ENCODE measurements at places on chromosomes 1 and 21.

- no peak for DNase-seq
Observed at GRCh38 chr1:81513796-81514354, 286.9 kb upstream of the ADGRL2 start.

DNA sequence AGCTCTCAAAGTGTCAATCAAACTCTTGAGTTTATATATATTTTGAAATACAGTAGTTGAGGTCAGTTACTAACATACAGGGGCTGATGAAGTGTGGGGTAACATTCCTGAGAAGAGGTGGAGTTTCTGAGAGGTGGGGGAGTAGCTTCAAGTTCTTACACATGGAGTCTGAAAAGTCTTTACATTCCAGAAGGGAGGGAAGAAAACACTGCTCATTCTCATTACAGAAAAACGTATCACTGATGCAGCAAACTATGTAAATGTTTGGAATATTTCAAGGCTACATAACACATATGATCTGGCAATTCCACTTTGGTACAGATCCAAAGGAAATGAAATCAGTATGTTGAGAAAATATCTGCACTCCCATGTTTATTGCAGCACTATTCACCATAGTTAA lies 1065.8 kb upstream of the B3GALT2 start:
- no peak for DNase-seq

- no peak for DNase-seq
Observed at GRCh38 chr1:19308509-19308907, 3.4 kb downstream of the AKR7A2 start.

DNA sequence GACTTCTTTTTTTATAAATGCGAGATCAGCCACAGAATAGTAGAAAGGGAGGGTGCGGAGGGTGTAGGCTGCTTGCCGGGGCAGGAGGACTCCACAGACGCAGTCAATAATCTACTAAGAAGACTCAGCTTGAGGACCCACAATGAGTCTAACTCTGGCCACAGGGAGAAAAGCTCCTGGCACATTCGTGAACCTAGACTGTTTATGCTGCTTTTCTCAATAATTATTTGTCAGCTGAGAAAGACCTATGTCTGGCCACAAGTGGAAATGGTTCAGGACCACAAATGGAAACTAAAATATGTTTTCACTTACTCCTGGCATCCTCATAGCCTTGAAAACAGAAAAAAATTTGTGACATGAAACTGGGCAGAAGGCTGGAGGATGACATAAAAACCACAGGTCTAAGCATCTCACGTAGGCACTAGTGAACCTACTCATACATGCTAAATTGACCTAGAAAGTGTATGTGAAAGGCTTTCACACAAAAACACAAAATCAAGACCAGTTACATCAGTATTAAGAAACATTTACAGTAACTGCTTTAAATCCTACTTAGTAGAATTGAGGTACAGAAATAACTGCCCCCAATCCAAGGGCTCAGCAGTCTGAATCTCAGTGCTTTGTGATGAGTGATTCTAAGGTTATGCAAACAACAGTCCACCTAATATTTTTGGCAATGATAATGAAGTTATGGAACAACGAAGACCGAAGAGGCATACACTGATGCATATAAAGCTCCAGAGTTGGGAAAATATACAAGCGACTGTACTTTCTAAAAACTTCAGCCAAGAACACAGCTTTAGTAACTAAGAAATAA lies 159.5 kb downstream of the SLC45A1 start:
- DNase-seq: no peak

DNA sequence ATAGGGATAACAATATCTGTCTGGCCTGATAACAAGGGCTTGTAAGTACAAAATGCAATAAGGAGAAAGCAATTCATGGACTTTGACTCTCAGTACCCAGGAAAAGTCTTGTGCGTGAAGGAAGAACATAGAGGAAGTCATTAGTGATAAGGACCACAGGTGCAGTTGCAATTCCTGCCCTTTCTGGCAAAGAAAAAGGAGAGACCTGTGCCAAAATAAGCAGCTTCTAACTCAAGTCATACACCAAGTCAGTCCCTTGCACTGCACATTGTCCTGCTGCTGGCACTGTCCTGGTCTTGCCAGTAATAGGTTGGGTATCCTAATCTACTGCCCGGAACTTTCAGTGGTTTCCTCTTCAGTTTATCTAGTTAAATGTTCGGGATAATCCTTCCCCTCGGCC lies 14.8 kb upstream of the SOD1 start:
- no peak for DNase-seq

- no peak for DNase-seq
Observed at GRCh38 chr1:151986501-151987190, 7.0 kb downstream of the S100A10 start.

DNA sequence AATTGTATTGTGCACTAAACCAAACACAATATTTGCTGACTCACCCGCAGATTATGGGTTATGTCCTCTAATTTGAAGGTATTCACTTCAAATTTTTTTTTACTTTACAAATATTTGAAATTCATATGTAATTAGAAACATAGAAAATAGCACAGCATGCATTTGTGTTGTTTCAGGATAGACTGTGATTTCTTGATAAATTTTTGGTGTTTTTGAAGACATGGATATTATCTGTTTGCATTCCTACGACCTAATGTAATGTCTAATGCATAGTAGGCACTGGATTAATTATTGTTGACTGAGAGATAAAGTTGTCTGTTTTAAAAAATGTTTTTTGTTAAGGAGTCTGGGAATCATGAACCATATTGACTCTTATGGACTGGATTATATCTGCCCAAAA lies 850.2 kb downstream of the BRINP3 start:
- DNase-seq: no peak

DNA sequence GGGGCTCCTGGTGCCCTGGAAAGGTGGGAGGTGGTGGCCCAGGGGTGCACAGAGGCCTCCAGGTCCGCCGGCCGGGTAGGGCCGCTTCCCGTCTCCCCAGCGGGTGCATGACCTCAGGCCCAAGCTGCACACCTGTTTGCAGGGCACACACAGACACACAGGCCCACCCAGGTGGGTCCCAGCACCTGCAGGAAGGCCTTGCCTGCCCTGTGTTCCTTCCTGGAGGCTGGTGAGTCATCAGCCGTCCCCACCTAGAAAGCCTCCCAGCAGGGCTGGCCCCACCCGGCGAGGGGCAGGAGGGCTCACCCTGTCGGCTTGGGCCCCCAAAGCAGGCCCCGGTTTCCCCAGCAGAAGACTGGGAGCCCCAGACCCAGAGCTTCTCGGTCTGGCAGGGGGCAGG lies 23.6 kb upstream of the TTLL10 start:
- DNase-seq: no peak

- no peak for DNase-seq
Observed at GRCh38 chr1:46815133-46815532, 16.3 kb downstream of the CYP4B1 start.

- DNase-seq: no peak
Observed at GRCh38 chr1:5921671-5922070, 70.6 kb downstream of the NPHP4 start.

GRCh38 chr1:13619909-13620308 lies 36.3 kb downstream of the PDPN start:
- no peak for DNase-seq

DNA sequence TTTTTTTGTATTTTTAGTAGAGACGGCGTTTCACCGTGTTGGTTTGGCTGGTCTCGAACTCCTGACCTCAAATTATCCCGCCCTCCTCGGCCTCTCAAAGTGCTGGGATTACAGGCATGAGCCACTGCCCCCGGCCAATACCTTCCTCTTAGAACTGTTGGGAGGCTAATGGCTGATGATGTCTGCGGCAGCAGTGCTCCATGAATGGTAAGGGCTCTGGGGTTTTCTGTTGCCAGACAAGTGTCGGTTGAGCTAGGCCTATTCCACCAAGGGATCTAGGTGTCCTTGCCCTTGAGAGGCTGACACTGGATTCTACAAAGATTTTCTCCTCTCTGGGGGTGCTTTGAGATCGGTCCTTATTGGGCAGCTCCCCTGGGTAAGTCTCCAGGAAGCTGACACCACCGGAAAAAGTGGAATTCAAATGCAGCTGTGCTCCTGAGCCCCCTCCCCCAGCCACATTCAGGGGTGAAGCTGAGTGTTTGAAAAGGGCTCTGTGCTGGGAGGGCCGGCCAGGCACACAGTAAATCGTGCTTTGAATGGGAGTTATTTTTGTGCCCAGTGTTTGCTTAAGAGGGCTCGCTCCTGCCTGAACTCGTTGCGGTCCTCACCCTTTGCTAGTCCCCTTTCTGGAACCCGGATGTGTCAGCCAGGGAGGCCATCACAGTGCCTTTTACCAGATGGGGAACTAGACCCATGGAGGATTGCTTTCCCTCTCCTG lies 5.2 kb downstream of the SOX13 start:
- DNase-seq: no peak

DNA sequence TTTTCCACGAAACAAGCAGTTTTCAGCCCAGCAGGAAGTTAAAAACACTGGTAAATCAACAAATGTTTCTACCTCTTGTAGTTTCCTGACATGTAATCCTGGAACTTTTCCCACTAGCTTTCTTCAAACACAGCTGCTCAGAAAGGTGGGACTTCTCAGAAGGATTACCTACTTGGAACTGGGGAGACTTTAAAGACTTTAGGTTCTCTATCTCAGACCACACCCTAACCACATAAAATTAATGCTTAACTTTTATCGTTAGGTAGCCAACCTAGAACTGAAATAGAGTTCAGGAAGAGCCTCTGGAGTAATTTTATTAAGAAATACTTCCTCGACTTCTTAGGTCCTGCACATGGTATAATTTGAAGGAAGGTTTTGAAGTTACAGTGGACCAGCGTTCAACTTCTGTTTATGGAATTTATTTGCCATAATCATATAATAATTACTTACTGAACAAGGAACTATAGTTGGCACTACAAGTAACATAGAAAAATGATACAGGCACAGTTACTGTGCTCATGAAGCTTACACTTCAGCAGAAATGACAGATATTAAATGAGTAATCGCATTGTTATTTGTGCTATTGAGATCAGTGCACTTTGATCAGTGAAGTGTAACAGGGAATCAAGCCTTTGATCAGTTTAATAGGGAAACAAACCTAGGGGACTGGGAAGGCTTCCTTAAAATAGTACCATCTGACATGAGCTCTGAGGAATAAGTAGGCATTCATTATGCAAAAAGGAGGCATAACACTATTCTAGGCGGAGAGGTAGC lies at the start of gene BCL2L15:
Gene BCL2L15, minus strand, starts transcription at position 180 of the 774 bp plus-strand sequence. CDS start 206 bp downstream, outside the sequence.
- no peak for DNase-seq

DNA sequence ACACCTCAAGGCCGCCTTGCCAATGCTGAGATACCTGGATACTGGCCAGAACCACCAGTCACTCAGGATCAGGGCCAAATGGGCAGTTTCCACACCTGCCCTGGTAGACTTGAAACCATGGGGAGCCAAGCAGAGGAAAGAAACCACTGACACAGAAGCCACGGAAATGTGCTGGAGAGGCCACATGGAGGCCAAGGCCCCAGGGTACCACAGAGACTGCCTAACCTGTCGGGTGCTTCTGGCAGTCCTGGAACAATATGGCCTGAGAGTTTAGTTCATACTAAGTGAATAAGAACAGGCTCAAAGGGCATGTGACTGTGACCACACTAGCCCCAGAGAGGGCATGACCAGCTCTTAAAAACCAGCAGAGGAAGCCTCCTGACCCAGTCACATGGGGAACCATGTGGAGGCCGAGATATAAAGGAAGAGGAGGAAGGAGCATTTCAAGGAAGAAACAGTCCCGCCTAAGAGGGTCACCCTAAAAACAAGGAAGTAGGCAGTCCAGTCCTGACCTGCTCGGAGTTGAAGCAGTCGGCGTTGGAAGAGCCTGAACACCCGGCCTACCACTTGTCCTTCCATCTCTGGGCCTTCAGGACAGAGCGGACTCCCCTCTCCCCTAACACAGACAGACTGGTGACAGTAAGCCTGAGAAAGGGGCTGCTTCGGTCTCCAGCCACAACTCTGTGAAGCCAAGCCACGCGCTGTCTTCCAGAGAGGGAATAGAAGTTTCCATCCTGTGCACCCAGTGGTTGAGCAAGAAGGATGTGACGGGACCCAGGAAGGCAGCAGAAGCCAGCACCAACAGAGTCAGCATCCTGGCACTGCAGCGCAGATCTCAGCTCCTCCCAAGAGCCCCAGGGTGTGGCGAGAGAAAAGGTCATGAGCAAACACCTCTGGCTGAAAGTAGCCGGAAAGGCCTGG lies at the start of gene DENND2D:
Gene DENND2D, minus strand, starts transcription at position 766 of the 921 bp plus-strand sequence. Its CDS starts 187 bp downstream, at position 579.
- peak; percentile 98 for DNase-seq

- no peak for DNase-seq
Observed at GRCh38 chr1:223088713-223089240, 54.3 kb downstream of the TLR5 start.

- no peak for DNase-seq
Observed at GRCh38 chr1:228429007-228429406, 12.3 kb upstream of the TRIM17 start.

GRCh38 chr1:101460739-101461138 lies 223.9 kb downstream of the S1PR1 start:
- DNase-seq: no peak

- peak; percentile 77 for DNase-seq
Observed at GRCh38 chr1:41802532-41803501, 115.9 kb downstream of the HIVEP3 start.

DNA sequence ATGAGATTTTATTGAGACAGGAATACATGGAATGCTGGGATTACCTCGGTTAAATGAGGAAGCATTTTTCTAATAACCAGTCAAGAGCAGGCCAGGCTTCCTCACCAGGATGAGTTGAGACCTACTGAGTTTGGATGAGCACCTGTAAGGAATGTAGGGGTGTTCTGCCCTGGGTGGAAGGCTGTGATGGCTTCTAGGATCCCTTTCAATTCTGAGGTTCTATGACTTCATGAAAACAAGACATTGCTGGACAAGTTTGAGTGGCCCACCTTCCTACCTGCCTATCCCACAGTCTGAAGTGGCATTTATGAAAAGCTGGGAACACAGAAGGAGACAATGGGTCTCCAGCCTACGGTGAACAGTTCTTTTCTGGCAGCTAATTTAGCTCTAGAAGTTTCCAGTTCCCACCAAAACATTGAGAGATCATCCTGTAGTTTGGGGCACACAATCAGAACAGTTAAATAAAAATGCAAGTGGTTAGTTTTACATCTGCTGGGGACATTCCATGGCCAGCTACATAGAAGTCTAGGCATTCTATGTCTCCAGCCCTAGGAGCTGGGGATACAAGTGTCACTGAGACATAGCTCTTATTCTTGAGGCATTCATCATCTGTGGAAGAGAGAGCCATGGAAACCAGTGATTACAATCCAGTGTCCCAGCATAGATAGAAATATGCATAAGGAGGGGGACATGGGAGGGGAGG lies 51.3 kb upstream of the TSPAN2 start:
- DNase-seq: no peak

DNA sequence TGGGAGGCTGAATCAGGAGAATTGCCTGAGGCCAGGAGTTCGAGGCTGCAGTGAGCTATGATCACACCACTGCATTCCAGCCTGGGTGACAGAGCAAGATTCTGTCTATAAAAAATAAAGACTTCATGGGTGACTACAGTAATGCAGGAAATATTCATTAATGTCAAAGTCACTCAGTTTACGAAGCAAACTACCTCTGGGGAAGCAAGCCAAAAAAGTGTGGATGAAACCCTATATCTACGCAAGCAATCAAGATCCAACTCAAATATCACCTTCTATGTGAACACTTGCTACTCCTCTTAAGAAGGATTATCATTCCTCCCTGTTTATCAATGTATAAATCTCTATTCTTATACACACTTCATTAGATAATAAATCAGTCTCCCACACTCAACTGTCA lies 434.8 kb downstream of the SETD4 start:
- DNase-seq: no peak

Measured in inflammatory macrophage treated with lipopolysaccharide for 1 hour (primary cell).